Sigmoid colon (tissue), 7 donors: ENCODE measurements at places on chromosomes 5 and 9. TPM values are rescaled to one million over a fixed set of nuclear protein-coding genes. Genes with fewer than 3 reads are reported as not detected.

EFNA5 gene
- 1.4 TPM for polyA plus RNA-seq

NTNG2 gene
- polyA plus RNA-seq, result 0.50 TPM

PLAC8L1 gene
- 0.36 TPM for polyA plus RNA-seq

RAB14 gene
- polyA plus RNA-seq, result 42.6 TPM

PCDHGB6 gene
- polyA plus RNA-seq, result not detected

SLC25A48 gene
- 1.9 TPM for polyA plus RNA-seq

ZNF879 gene
- polyA plus RNA-seq, result under 0.01 TPM

GARIN3 gene
- not detected for polyA plus RNA-seq

NSG2 gene
- 4.9 TPM for polyA plus RNA-seq

CDH9 gene
- not detected for polyA plus RNA-seq

GRXCR2 gene
- polyA plus RNA-seq, result not detected

SLC34A1 gene
- polyA plus RNA-seq, result 0.04 TPM

HAVCR2 gene
- polyA plus RNA-seq, result 9.2 TPM

FOXD4L4 gene
- polyA plus RNA-seq, result 0.07 TPM

ST8SIA4 gene
- 0.60 TPM for polyA plus RNA-seq

KIF2A gene
- 10.2 TPM for polyA plus RNA-seq

TMEM171 gene
- 21.7 TPM for polyA plus RNA-seq

FBXL7 gene
- polyA plus RNA-seq, result 0.92 TPM

RETREG1 gene
- polyA plus RNA-seq, result 16.2 TPM

SPATA24 gene
- 7.9 TPM for polyA plus RNA-seq

ITGA1 gene
- 1.8 TPM for polyA plus RNA-seq

WHRN gene
- 0.60 TPM for polyA plus RNA-seq

PLGRKT gene
- 94.6 TPM for polyA plus RNA-seq

CATSPER3 gene
- 0.57 TPM for polyA plus RNA-seq

SFXN1 gene
- polyA plus RNA-seq, result 21.0 TPM

ALDOB gene
- 9.6 TPM for polyA plus RNA-seq

OR13C2 gene
- not detected for polyA plus RNA-seq

SAXO1 gene
- polyA plus RNA-seq, result not detected

CXXC5 gene
- polyA plus RNA-seq, result 30.0 TPM

SCGB3A2 gene
- polyA plus RNA-seq, result not detected

CCL21 gene
- polyA plus RNA-seq, result 204 TPM

S100Z gene
- polyA plus RNA-seq, result 0.69 TPM

PRUNE2 gene
- polyA plus RNA-seq, result 8.4 TPM

COL15A1 gene
- polyA plus RNA-seq, result under 0.01 TPM

APBB3 gene
- 27.9 TPM for polyA plus RNA-seq

NCS1 gene
- 8.9 TPM for polyA plus RNA-seq

CDH12 gene
- polyA plus RNA-seq, result 0.04 TPM

PTCD2 gene
- 1.2 TPM for polyA plus RNA-seq

TLX3 gene
- not detected for polyA plus RNA-seq

NTRK2 gene
- 0.46 TPM for polyA plus RNA-seq

ERCC6L2 gene
- polyA plus RNA-seq, result 4.2 TPM

GRM6 gene
- polyA plus RNA-seq, result 0.01 TPM

ZBTB26 gene
- 3.2 TPM for polyA plus RNA-seq

OBP2B gene
- polyA plus RNA-seq, result not detected

WWC1 gene
- 15.4 TPM for polyA plus RNA-seq

HNRNPAB gene
- polyA plus RNA-seq, result 212 TPM

GLRA1 gene
- not detected for polyA plus RNA-seq

IFNA21 gene
- polyA plus RNA-seq, result not detected

PKN3 gene
- 7.2 TPM for polyA plus RNA-seq

ANKRD34B gene
- polyA plus RNA-seq, result not detected

FLT4 gene
- 0.60 TPM for polyA plus RNA-seq
